Fibroblast of skin of abdomen (primary cell): ENCODE measurements at places on chromosomes 5 and 9.
A peak's percentile ranks its signal among the peaks of the same experiment; 100 is the strongest.

DNA sequence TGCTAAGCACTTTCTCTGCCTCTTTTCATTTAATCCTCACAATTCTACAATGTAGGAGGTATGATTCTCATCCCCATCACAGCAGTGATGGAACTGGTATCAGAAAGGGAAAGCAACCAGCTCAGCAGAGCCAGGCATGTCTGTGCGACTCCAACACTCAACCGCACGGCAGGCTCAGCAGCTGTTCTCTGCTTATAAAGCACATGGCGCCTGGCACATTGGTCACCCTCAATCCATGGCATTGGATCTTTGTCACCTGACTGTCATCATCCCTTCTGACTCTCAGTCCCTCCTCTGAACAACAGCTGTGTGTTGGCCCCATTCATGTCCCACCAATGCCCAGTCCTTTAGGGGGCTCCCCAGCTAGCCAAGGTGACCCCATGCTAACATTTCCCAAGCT is 45.1 kb upstream of the HAND1 start:
- no peak for DNase-seq

- no peak for DNase-seq
Observed at GRCh38 chr9:92978345-92978875, 31.1 kb downstream of the FGD3 start.

GRCh38 chr5:157222506-157223230 is 42.0 kb downstream of the ITK start:
- DNase-seq = peak; percentile 92

GRCh38 chr9:118785456-118785855 is 583.8 kb downstream of the BRINP1 start:
- no peak for DNase-seq

GRCh38 chr5:32419791-32420190 is 24.7 kb downstream of the ZFR start:
- DNase-seq = no peak
